ENCODE measurements at places on chromosomes 5 and 9.

- DNase-seq: no peak
Observed at GRCh38 chr9:123102375-123103113, 69.1 kb downstream of the GPR21 start.

- DNase-seq: no peak
Observed at GRCh38 chr9:86531971-86532640, 177.9 kb upstream of the TUT7 start.

DNA sequence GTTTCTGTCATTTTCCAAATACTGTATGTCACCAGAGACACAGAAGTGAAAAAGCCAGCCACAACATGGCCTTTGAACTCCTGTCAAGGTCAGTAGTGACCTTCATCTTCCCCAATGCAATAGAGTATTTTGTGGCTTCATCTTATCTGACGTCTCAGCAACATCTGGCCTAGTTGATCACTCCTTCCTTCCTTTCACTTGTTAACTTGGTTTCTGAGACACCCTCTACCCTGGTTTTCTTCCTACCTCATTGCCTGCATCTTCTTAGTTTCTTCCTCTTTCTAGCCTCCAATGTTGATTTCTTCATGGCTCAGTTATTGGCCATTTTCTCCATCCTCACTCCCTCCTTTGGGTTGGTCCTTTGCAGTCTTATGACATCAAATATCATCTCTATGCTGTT, 36.3 kb downstream of the GLIS3 start:
- DNase-seq: no peak

DNA sequence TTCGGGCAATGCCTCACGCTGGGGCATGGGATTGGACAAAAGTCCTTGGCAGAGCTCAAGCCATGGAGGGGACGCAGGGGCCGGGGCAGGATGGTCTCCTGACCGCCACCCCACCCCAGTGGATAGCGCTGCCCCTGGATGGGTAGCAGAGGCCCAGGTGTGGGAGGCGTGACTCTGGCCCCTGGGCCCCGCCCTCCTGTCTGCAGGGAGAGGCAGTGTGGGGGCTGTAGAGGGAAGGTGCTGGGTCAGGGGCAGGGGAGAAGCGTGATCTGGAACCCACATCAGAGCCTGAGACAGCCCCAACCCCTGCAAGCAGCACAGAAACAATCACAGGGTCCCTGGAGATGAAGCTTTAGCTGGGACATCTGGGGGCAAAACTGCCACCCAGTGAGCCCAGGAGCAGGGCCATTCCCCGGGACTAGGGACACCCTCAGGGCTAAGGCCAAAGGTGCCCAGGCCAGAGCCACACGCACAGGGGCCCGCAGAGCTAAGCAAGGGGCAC, 36.2 kb downstream of the NACC2 start:
- DNase-seq: no peak

DNA sequence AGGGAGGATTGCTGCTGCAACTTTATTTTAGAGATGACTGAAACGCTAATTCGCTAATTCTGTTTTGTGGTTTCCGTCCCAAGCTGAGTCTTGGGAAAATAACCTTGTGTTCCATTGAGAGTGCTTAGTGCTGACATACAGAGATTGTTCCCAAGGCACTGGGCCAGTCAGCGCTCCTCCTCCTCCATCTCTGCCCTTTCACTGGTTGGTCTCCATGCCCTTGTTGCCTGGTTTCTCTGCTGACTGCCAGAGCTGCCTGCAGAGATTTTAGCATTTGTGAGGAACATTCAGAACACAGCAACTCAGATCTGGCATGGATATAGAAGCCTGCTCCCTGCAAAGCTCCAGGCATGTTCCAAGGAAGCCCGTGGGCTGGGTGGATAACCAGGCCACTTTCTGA, 126.0 kb upstream of the IRX2 start:
- DNase-seq: peak; percentile 28

GRCh38 chr9:119020730-119021333, 348.4 kb downstream of the BRINP1 start:
- DNase-seq: no peak

DNA sequence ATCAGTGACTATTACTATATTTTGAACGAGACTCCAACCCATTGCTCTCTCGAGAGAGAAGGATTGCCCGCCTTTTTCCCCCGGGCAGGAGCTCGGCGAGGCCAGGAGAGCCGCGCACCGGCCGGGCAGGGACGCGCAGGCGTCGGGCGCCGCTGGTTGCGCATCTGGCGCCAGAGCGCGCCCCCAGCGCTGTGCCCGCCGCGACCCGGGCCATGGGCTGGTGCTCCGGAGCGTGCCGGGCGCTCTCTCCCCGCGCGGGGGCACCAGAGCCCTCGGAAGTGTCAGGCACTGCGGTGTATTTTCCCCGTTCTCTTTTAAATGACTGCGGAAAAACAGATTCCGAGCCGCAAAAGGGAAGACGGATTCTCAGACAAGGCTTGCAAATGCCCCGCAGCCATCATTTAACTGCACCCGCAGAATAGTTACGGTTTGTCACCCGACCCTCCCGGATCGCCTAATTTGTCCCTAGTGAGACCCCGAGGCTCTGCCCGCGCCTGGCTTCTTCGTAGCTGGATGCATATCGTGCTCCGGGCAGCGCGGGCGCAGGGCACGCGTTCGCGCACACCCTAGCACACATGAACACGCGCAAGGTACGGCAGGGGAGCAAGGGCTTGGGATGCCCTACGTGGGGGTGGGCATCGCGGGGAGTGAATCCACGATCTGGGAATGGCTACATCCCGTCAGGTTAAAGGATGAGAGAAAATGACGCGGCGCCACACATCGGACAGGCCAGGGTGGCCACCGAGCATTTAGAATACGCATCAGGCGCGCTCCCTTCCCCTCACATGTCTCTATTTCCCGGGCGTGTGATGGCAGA, 1.1 kb upstream of the NTRK2 start:
- DNase-seq: peak; percentile 82

DNA sequence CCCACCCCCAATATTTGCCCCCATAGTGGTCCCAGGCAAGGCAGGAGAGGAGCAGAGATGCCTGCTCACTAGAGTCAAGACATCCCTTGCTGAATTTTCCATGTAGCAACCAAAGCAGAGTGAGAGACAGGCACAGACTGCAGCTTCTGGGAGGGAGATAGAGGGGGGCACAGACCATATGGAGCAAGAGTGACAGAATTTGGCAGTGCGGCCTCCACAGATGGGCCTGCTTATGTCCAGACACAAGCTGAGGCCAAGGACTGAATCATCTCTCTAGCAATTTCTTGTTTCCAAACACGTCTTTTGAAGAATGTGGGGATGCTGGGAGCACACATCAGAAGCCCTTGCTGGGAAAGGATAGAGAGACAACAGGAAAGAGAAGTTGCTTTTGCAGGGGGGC, 53.0 kb upstream of the ALDH1B1 start:
- DNase-seq: no peak

DNA sequence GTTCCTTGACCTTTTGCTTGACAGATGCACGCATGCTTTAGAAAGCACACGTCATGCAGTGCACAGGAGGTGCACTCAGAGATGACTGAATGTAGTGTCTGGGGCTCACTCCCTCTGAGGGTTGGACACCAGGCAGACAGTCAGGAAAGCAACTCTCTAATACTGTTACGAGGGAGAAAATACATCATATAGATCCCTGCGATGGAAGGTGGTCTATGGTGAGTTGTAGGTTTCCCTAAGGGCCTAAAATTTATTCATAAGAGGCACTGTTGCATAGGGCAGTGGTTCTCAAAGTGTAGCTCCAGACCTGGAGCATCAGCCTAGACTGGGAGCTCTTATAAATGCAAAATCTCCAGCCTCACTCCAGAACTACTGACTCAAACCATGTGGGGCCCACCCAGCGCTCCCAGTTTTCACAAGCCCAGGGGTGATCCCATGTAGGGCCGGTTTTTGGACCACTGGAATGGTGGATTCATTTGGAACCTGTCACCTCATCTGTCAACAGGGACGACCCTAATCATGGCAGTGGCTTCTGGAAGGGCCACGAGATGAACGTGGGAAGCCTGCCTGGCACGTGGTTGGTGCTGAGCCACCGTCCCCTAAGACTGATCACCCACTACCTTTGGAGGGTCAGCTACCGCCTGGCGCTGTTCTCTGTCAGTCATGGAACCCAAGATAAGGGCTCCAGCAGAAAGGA, 16.8 kb upstream of the PHF19 start:
- DNase-seq: no peak

GRCh38 chr5:124743602-124744169, 2.8 kb downstream of the ZNF608 start:
- DNase-seq: no peak

DNA sequence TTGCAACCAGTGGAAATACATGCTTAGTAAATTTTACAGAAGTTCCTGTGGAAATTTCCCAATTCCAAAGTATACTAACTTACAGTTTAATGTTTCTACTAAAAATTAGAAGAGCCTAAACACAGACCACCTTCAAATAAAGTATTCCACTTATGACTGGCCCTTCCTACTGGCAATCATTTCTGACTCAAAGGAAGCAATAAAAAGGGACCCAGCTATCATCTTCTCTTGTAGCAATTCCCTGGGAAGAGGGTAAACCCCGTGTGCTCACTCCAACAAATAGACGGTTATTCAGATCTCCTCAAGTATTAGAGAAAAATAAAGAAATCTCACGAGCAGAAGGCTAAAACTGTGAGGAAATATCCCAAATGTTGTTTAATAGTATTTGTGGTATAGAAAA, 43.3 kb downstream of the GOLPH3 start:
- DNase-seq: no peak

DNA sequence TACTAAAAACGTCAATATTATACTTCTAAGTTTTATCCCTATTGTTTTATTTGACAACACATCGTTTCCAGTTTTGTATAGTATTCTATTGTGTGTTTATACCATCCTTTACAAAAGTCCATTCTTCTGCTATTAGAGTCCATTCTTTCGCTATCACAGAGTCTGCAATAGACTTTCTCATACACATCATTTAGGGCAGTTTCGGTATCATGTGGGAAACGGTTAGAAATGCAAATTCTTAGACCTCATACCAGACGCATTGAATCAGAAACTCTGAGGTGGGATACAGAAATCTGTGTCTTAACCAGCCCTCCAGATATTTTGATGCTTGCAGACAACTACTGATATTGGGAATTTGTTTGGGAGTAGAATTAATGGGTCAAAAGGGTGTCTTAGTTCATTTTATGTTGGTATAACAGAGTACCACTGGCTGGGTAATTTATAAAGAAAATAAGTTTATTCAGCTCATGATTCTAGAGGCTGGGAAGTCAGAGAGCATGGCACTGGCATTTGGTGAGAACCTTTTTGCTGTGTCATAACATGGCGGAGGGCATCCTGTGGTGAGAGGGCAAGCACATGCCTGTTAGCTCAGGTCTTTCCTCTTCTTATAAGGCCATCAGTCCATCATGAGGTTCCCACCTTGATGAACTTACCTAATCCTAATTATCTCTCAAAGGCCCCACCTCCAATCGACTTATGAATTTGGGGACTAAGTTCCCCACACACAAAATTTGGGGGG, 21.1 kb downstream of the CARTPT start:
- no peak for DNase-seq

DNA sequence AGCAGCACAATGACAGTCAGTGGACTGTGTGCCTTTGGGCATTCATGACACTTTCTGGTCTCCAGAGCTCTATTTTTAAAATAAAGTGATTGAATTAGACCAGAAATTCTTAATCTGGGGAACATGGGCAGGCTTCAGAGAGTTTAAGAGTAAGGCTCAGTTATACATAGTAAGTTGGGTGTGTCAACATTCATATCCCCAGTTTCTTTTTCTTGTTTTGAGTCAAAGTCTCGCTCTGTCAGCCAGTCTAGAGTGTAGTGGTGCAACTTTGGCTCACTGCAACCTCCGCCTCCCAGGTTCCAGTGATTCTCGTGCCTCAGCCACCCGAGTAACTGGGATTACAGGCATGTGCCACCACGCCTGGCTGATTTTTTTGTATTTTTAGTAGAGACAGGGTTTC, 13.7 kb upstream of the KIF4B start:
- DNase-seq: no peak

DNA sequence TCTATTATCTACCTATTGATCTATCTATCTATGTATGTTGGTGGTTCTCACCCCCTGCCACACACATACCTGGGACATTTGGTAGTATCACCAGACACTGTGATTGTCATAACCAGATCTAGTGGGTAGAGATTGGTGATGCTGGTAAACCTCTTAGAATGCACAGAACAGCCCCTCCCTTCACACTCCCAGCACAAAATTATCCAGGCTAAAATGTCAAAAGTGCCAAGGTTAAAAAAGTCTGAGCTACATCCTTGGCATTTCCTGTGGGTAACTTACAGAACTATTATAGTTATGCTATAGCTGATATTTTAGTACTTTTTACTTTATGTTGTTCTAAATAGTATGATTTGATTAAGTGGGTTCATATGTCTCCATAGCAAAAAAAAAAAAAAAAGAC, 151.0 kb downstream of the FER start:
- no peak for DNase-seq

- DNase-seq: no peak
Observed at GRCh38 chr5:179833056-179833708, 12.5 kb downstream of the SQSTM1 start.

DNA sequence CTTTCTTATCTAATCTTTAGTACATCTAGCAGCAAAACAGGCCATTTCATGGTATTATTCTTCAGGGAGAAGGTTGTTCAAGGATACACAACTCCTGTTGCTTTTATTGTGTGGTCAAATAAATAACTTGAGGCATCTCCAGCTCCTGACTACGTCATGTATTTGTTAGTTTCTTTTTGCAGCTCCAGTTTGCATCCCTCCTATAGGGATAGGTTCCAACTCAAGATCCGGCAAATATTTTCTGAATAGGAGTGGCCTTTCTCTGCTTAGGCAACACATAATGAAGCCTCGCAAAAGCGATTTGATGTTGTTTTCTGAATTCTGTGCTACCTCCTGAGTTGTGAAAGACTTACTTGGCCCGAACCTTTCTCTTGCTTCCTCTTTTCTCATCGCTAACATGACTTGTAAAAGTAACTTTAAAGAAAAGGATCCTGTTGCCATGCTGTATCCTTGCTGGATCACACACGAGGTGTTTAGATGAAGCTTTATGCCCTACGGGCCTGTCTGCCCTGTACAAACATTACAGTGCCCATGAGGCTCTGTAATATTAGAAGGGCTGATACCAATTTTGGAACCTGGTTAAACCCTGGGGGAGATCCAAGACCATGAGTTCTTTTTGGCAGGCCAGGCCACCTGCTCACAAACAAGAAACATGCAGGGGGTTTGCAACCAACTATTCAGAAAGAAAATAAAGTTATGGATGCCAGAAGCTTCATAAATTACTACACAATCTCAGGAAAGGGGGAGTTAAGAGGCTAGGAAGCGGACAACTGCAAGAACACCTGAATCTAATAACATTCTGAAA, 149.8 kb upstream of the FGF10 start:
- DNase-seq: no peak

DNA sequence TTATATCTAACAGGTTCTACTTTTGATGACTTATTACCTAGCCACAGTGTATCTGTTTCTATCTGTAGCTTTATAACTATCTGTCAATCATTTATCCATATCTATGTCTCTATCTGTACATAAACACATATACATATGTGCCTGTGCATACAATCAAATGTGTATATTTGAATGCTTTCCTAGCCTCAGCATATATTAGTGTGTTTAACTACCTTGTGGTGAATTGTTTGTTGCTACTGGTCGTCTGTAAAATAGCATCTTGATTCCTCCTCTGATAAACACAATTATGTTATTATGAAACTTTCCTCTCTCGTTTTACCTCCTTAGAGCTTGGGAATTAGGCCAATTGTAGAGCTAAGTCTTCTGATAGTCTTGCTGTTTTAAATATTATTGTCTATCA, 44.4 kb downstream of the PARP8 start:
- no peak for DNase-seq
